ENCODE measurements at places on chromosomes 6 and 20.

- DNase-seq = no peak
Measured at GRCh38 chr20:39245685-39246311, 283.7 kb downstream of the DHX35 start.

GRCh38 chr6:130694606-130695005 lies 132.6 kb upstream of the SMLR1 start:
- no peak for DNase-seq

GRCh38 chr20:5170341-5170740 lies 43.5 kb downstream of the CDS2 start:
- DNase-seq = no peak

DNA sequence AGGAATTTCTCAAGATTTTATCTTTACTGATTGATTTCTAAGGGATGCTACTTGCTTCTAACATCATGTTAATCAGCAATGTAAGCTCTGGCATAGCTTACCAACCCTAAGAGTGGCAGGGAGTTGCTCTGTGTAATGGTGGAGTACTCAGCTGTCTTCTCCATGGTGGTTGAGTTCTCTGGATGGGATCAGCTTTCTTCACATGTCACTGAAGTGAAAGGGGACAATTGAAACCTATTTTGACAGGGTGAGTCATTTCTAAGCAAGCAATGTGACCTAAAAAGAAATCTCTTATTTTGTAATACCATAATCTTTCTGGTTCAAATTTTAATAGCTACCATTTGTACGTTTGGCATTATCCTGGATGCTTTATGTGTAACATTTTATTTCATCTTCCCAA lies 430.4 kb downstream of the GJA1 start:
- DNase-seq = no peak

- DNase-seq = no peak
Measured at GRCh38 chr20:43993560-43993959, 78.9 kb downstream of the TOX2 start.

- DNase-seq = no peak
Measured at GRCh38 chr6:139764498-139764986, 390.1 kb upstream of the CITED2 start.
